ENCODE measurements at places on chromosomes 11 and 22.

DNA sequence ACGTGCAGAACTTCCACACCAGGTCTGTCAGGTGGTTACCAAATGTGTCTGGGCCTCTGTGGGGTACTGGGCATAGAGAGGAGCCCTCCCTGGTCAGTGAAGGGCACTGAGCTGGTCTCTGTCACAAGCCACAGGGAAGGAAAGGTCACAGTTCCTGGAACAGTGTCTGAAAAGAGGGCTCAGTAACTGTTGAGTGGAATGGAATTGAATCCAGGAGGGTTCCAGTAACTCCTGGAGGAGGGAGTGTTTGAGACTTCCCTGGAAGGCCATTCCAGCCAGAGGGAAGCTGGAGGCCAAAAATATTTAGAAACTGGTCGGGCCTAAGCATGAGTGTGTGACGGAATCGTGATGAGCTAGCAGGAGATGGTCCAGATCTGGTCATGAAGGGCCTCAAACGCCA, 7.9 kb downstream of the ACTN3 start:
- DNase-seq, result no peak

GRCh38 chr11:86636275-86636674, 36.1 kb downstream of the ME3 start:
- no peak for DNase-seq

GRCh38 chr11:16685914-16686313, 52.5 kb upstream of the C11orf58 start:
- no peak for DNase-seq

DNA sequence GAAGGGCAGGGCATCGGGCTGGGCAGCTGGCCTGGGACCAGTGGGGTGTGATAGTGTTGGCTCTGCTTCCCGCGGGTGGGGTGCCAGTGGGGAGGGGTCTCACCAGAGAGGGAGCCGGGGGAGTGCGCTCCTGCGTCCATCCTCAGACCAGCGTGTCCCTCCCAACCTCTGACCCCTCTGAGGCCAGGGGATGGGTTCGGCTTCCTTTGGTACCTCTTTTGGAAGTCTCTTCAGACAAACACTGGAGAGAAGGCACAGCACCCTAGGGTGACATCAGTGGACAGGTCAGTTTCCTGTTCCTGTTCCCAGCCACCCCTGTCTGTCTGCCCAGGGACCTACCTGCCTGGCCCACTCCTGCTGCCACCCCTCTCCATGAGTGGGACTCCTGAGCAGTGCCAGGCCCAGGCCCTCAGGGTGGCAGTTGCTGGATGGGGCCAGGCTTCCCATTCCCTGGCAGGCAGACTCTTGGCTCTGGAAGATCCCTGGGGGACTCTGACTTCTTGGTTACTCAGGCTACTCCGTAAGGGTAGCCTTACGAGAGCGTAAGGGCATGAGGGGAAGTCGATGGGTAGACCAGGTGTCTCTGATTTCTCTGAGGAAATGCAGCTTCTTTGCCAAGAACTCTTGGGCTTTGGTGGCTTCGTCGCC, 2.6 kb downstream of the TAGLN start:
- no peak for DNase-seq

DNA sequence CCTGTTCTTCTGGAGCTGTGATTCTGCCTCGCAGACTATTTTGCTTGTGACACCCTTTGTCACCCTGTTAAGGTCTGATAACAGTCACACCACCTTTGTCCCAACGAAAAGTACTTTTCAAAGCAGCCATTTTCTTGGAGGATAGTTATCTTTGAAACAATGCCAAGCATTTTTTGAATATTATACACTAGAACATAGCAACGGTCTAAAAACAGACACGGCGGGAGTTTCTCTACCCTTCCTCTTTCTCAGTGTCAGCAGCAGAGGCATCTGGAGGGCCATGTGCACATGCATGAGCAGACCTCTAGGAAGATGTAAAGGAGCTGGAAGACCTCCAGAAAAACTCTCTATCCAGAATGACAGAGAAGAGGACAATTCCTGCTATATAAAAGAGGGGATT, 86.5 kb downstream of the TRPC6 start:
- DNase-seq, result no peak

- no peak for DNase-seq
Observed at GRCh38 chr11:38014405-38014804, 1416.4 kb upstream of the RAG2 start.

- no peak for DNase-seq
Observed at GRCh38 chr11:46743693-46744339, 24.8 kb downstream of the F2 start.

DNA sequence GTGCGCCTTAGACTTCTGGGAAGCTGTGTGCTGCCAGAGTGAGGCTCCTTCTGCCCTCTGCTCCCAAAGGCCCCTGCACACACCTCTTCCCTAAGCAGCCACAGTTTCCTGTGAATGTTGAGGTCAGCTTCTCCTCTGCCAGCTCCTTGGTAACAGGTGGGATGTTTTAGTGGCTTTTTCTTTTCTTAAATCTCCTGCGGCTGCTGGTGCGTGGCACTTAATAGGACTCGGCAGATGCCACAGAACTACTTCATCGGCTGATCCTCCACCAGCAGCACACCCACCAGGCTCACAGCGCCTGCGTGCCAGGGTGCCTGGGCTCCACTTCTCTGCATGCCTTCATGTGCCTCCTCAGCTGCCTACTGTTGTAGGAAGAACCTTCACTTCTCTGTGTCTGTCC, 87.8 kb downstream of the RCN1 start:
- no peak for DNase-seq

GRCh38 chr22:28426346-28427132, 253.1 kb downstream of the TTC28 start:
- no peak for DNase-seq

GRCh38 chr22:23405366-23405851, 174.7 kb downstream of the IGLL1 start:
- no peak for DNase-seq

DNA sequence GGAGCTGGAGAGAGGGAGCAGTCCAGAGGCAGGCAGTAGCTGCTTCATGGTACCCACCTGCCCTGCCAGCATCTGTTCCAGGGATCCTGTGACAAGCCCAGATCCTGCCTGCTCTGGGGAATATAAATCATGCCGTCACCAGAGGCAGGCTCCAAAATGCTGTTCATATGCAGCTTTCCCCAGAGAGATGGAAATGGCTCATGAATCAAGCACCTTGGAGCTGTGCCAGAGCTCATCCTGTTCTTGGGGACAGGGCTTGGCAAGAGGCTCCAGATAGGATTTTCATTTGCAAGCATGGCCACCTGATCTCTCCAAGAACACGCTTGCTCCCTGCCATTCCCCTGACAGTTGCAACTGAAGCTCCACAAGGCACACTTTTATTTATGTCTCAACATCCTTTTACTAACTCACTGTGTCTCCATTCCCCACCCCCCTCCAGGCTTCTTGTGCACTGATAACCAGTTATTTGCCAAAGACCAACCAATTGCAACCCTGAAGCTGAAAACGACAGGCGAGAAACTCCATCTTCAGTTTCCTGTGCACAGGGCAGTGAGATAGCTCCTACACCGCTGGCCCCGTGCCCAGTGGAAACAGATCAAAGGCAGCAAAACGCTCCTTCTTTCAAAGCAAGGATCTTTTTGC, 115.8 kb upstream of the PITPNB start:
- no peak for DNase-seq

DNA sequence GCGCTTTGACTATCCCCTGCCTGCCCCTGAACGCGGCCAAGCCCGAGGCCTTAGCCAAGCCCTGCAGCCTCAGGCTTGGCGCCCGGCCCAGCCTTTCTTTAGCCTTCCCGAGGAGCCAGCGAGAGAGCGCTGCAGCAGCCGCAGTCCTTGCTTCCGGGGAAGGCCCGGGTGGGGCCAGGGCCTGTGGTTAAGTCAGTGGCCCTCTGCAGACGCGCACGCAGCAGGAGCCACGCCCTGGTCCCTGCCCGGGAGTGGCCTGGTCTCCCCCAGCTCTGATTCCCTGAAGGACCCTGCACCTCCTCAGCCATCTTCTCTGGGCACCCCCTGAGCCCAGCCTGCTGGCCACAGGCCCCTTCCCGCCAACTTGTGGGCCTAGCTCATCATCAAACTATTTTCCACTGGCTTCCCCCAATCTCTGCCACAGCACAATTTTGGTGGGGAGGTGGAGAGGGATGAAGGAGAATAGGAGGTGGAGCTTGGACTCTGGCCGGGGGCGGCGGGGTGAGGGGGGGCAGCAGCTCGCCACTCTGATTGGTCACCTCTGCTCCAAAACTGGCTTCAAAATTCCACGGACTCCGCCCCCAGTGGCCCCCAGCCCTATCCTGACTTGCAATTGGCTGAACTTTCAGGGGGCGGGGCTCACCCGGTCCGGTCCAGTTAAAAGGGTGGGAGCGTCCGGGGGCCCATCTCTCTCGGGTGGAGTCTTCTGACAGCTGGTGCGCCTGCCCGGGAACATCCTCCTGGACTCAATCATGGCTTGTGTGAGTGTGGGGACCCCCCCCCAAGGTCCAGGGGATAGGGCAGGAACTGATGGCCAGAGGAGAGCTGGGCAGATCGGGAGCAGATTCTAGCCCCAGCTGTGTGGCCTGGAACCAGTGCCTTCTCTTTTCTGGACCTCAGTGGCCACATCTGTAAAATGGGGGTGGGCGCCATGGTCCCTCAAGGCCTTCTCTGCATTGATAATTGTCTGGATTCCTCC, at the start of gene LGALS1:
Gene LGALS1 (plus strand): TSS at position 686 of the 979 bp plus-strand sequence. CDS start 67 bp downstream, at position 753.
- DNase-seq, result peak; percentile 80

DNA sequence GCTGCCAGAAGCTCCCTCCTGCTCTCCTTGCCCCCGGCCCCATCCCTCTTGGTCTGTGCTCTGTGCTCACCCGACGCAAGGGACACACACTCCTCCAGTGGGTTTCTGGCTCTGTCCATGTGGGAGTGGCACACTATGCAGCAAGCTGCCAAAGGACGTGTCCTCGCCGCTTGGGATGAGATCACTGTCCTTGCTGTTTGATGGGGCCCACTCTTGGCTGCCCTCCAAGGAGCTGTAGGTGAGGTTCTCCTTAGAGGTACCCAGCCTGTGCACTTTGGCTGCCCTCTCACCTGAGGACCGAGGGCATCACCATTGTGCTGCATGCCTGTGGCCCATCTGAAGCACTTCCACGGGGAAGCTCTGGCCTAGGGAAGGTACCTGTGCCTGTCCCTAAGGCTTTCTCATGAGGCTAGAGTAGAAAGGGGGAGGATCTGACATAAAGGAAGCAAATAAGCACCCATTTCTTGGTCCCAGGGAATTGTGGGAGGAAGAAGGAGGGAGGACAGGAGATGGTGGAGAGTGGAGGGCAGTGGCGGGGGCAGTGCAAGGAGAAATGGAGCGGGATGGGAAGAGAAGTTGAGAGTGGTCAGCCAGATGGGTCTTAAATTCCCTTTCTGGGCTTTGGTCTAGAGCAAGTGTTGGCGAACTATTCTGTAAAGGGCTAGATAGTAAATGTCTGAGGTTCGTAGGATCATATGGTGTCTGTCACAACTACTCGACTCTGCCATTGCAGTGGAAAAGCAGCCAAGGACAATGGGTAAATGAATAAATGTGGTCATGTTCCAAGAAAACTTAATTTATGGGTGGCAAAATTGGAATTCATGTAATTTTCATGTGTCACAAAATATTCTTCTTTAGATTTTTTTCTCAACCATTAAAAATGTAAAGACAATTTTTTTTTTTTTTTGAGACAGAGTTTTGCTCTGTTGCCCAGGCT, 47.0 kb upstream of the AMPD3 start:
- DNase-seq, result no peak

- DNase-seq, result peak; percentile 85
Observed at GRCh38 chr22:50250555-50251476, at the start of gene HDAC10. Gene HDAC10, minus strand, starts transcription at chr22:50251265. Its CDS starts 233 bp downstream, at chr22:50251032.

DNA sequence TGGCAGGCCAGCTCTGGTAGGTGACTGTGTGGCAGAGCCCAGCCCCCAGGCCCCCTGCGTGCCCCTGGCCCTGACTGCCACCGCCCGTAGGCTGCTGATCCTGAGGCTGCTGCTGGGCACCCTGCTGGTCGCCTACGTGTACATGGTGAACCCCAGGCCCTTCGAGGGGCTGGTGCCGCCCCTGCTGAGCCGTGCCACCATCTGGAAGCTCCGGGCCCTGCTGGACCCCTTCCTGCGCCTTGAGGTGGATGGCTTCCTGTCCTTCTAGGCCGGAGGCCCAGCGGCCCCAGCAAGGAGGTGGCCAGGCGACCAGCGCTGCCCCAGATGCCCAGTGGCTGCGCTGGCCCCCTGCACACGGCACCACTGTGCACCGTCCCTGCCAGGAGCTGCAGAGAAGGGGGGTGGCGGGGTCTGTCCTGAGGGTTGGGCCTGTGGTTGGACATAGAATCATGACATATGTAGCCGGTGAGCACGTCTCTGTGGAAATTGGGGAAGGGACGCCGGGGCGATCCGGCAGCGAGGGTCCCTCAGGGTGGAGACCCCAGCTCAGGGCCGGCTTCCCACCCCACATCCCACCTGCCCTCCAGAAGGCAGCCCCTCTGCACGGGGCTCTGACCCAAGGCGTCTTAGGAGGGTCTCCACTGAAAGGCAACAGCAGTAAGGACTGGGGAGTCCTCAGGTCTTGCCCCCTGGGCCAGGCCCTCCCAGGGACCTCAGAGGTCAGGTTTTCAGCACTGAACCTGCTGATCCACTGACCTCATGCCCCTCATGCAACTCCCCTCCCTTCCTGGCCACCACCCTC, 185.4 kb downstream of the IGLL1 start:
- DNase-seq, result no peak

DNA sequence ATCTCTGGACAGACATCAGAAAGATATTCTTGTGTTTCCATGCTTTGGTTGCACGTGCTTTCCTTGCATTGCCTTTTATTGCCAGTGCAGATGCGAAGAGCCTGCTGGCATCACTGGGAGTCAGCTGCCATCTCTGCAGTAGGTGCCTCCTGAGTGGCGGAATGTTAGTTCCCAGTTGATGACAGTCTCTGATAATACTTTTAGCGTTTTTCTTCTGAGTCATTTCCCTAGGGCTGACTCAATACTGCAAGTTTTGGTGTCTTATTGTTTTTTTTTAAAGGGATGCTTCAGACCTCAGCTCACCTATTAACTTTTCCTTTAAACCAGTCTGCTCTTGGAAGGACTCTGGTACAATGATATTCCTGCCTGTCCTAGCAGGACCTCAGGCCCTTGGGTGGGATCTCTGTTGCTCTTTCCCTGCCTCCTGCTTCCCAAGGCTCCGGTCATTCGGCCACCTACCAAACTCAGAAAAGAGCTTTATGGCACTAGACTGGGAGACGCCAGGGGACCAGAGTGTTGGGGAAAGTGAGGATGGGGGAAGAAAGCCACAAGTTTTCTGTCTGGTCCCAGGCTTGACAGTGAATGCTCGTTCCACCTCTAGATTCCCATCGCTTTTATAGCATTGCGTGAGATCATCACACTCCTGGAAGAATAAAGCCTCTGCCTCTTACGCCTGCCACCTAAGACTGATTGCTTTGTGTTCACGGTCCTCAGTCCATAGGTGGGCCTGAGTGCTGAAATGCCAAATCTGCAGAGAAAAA, 308.7 kb downstream of the DDX10 start:
- DNase-seq, result no peak

GRCh38 chr11:76269661-76270261, 63.5 kb upstream of the WNT11 start:
- DNase-seq, result no peak

GRCh38 chr11:66080055-66080817, 10.2 kb downstream of the PACS1 start:
- peak; percentile 70 for DNase-seq

DNA sequence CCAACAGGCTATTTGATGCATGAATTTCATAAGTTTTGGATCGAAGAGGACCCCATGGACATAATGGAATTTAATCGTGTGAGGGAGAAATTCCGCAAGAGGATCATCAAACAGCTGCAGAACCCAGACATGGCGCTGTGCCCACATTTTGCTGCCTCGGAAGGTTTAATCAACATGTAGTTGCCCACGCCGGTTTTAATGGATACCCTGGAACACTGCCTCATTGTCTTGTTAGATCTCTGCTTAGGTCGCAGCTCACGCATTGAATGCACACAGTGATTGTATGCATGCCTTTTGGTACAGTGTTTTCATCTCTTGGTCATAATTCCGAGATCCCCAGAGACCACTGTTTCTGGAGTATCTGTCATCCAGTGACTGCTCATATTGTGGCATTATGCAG, 46.8 kb downstream of the SLN start:
- no peak for DNase-seq
